Astrocyte of the spinal cord (primary cell): ENCODE measurements at places on chromosomes 1 and 21.

DNA sequence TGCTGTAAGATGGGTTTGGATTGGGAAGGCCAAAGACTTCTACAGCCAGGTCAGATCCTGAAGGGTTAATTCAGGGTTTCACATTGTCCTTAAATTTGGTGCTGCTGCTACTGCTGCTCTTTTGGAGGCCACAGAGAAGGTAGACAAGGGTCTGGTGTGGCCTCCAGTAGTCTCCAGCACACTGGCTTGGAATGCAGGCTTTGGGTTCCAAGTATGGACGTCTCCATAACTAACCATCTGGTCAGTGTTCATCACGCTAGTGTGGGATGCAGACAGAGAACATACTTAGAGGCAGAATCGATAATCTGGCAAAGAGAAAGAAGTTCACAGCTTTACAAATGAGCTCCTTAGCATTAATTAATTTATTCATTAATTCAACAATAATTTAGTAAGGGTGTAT is 154.1 kb downstream of the ZBTB18 start:
- DNase-seq: no peak

DNA sequence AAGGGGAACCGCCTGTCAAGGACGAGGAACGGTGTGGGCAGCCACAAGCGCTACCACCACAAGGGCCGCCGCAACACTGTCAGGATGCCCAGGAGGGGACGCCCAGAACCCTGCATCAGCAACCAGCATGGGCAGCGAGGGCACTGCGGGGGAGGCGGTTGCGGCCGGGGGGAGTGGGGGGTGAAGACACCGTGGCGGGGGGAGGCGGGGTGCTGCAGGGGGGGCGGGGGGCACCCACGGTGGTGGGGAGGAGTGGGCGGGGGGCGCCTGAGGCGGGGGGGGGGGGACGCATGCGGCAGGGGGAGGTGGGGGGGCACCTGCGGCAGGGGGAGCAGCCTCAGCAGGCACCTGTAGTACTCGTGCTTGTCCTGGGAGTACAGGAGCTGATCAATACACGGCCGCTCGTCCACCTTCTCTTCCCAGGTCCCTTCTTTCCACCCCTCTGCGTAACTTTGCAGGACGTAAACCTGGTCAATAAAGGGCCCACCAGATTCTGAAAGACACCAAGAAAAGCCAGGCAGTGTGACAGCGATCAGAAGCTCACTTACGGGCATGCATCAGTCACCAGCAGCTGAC is 4.6 kb downstream of the POFUT2 start:
- DNase-seq: no peak

DNA sequence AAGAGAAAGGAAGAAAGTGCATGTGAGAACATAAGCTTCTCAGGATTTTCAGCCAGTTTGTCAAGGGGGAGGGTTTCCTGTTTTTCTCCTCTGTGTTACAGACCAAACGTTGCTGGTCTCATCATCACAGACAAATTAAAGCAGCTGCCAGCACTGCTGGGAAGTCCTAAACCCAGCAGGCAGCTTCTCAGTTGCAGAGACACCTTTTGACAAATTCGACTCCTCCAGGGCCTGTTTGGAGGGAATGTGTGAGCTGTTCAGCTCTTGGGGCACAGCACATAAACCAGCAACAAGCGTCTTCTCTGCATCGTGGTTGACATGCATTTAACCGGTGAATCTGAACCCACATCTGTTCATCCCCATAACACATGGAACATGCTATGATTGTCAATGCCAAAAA is 454.6 kb upstream of the RUNX1 start:
- DNase-seq: peak; percentile 50

GRCh38 chr1:180360333-180361075 is 130.4 kb downstream of the LHX4 start:
- peak; percentile 53 for DNase-seq

GRCh38 chr1:7543718-7544090 is 227.4 kb upstream of the VAMP3 start:
- DNase-seq: no peak

DNA sequence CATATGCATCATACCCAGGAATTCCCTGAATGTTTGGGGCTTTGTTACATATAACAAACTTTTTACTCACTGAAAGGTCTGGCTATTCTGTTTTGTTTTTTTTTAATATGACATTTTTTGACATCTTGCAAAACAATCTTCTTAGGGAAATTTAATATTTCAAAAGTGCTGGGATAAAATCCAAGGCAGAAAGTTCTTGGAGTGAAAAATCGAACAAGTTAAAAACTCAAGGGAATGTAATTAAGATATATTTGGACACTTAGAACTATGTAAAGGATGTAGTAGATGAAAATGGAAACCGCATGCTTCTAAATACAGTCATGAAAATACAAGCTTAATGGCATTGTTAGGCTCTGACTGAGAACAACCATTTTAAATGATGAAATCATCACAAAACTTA is 8.6 kb downstream of the CHODL start:
- DNase-seq: peak; percentile 9

GRCh38 chr1:204972426-204972825 is 70.6 kb upstream of the CNTN2 start:
- DNase-seq: no peak

DNA sequence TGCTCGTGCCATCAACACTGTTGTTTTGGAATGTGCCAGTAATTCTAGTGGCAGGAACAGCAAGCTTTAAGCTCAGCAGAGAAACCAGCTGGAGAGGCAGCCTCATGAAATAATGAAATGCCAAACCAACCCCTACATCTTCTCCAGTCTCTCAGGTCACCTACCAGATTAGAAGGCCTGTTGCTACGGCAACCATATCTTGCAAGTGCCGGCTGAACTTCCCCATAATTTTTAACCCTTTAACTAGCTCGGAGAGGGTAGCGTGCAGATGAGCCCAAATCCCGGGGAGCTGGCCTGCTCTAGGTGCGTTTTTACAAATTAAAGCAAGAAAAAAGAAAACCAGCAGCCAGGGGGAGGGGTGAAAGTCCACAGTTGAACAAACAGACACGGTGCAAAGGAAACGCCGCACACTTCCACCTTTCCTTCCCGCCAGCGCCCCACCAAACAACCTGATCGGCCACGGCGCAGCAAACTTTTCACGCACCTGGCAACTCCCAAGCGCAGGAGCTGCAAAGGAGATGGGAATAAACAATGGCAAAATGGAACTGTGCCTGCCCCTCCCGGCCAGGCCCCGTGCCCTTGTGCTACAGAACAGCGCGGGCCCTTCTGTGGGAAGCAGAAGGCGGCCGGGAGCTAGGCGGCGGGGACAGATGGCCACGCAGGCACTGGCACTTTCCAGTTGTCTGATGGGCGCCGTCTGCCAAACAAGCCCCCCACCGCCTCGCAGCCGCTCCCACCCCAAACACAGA is 50.1 kb downstream of the SSBP3 start:
- DNase-seq: no peak

DNA sequence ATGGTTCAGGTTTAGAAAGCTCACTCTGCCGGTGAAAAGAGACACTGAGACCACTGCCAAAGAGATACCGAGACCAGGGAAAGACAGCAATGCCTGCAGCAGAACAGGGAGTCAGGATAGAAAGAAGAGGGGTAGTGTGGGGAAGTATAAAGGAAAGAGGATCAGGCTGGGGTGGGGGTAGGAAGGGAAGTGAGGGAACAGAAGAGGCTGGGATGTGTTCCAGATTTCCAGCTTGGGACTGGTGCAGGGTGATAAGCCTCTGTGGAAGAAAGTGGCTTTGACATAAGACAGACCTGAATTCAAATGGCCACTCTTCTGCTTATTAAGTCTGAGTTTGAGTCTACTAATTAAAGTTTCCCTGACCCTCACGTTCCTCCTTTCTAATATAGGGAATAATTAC is 105.9 kb downstream of the PIK3R3 start:
- DNase-seq: no peak

DNA sequence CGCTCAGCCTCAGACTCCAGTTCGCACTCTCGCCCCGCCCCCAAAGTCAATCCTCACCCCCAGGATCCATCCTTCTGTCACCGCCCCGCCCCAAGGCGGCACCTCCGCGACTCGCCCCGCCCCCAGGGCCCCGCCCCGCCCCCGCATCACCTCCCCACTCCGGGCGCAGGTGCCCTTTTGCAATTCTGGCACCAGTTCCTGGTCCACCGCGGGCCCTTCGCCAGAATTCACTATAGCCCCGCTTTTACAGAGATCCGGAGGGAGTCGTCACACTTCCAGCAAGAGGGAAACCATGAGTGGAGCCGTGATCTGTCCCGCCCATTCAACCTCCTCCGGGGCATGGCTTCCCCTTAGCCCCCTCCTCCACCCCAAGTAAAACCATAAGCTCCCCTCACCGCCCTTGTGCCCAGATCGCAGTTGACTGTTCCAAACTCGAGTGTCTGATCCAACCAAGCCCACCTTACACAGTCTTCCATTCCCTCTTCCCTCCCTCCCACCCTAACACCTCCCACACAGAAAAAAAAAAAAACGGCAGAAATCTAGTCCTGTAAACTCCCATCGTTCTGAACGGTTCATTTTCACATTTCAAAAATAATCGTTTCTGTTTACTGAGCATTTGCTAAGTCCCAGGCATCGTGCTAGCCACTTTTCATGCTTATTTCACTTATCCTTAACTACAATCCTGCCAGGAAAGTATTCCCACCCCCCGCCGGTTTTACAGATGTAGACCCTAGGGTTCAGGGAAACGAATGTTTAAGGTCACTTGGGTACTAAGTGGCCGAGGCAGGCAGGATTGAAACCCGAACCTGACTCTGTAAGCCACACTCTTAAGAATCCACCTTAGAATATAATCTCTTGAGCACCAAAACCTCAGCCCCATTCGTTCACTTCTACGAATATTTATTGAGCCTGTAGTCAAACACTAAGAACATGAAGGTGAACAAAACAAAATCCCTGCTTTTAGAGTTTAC is 1.3 kb upstream of the DNAJC16 start:
- peak; percentile 18 for DNase-seq

GRCh38 chr1:106456832-106457231 is 599.6 kb upstream of the PRMT6 start:
- no peak for DNase-seq

DNA sequence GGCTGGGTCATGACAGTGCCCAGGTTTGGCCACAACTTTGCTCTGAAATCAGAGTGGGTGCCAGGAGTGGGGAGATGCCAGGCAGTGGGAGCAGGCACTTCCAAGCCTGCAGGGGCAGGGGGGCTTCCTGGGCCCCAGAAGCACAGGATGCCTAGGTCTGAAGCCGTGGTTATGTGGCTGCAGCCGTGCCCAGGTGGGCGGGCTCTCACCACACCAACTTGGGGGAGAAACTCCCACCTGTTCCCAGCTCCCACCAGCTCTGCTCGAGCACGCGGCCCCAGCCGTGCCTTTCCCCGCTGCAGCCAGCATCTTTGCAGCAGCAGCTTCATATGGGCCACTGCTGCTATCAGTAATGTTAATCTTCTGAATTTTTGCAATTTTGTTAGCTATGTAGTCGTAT is 331.4 kb downstream of the USP25 start:
- DNase-seq: no peak
